ENCODE measurements at places on chromosomes 7 and 10.

DNA sequence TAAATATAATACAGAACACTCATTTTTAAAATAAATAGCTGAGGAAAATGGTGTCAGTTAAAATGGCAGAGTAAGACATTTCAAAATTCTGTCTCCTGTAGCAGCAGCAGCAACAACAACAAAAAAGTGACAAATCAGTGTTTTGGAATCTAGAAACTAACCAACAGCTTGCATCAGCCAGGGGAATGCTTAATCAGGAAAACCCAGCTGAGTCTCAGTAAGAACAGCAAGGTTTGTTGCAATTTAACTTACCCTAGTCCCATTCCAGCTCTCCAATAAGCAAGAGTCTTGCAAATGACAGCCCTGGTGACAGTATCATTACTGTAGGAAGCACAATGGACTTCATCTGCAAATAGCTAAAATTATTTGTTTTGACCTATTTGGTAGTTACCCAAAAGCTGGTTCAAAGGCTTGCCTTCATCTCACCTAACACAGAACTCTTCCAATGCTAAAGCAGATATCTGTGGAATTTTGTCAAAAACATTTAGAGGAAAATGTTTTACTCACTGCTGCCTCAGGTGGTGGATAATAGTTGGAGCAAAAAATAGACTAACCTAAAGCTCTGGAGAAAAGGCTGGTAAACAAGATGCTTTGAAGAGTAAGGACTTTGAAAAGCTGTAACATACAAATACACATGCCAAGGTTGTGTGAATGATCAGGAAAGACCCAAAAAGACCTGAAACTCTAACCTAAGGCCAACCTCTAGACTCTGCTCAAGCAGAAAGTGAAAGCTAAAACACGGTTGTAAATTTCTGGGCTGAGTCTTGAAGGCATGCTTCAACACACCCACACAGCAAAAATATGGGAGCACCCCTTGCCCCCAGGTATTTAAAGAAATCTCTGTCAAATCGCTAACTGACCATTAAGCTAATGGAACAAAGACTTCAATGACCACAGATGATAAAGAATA is 9.9 kb upstream of the ARHGAP22 start:
- H3K27ac ChIP-seq, result no peak overlapping the region
- H3K27me3 ChIP-seq, result peaks cover 38% of the 10 kb centered on the region
- DNase-seq, result no peak

DNA sequence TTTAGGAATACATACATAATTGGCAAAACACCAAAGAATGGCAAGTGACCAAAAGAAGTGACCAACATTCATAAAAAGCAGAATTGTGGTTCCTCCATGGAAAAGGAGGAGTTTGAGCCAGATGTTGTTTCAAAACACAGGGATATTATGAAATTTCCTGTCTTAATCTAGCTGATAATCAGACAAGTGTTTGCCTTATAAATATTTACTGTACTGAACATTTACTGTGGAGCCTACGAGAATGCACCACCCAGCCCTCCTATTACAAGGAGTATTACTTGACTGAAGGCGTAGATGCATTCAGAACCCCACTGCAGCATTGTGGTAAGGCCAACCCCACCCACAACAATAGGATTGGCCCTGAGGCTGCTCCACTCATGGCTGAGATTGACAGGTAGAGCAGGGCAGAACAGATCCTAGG is 118.9 kb downstream of the AKR1D1 start:
- H3K4me3 ChIP-seq, result no peak overlapping the region
- no peaks in the 10 kb centered on the region for H3K4me1 ChIP-seq
- no peaks in the 10 kb centered on the region for H3K36me3 ChIP-seq
- no peak for DNase-seq
- no peak overlapping the region for H3K27ac ChIP-seq
- H3K27me3 ChIP-seq, result peaks cover 9% of the 10 kb centered on the region

DNA sequence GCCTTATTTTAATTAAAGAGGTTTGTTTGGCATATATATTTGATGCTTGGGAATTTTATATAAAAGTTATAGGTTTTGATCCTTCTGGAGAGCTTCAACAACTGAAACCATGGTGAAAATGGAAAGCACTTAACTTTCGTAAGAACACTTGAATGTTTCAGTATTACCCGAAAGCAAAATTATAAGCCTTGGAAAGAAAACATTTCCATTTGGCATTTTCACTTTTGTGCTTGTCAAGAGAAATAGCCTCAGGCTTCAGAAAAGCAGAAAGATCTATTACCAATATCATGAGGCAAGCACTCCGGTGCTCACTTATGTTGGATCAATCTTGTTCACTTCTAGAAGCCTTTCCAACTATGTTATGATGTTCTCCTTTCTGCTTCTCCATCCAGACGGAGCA is 256.0 kb downstream of the TRIL start:
- no peak overlapping the region for H3K27ac ChIP-seq
- no peaks in the 10 kb centered on the region for H3K27me3 ChIP-seq
- H3K4me1 ChIP-seq, result peaks cover 1% of the 10 kb centered on the region
- no peak overlapping the region for H3K4me3 ChIP-seq
- H3K36me3 ChIP-seq, result no peaks in the 10 kb centered on the region

DNA sequence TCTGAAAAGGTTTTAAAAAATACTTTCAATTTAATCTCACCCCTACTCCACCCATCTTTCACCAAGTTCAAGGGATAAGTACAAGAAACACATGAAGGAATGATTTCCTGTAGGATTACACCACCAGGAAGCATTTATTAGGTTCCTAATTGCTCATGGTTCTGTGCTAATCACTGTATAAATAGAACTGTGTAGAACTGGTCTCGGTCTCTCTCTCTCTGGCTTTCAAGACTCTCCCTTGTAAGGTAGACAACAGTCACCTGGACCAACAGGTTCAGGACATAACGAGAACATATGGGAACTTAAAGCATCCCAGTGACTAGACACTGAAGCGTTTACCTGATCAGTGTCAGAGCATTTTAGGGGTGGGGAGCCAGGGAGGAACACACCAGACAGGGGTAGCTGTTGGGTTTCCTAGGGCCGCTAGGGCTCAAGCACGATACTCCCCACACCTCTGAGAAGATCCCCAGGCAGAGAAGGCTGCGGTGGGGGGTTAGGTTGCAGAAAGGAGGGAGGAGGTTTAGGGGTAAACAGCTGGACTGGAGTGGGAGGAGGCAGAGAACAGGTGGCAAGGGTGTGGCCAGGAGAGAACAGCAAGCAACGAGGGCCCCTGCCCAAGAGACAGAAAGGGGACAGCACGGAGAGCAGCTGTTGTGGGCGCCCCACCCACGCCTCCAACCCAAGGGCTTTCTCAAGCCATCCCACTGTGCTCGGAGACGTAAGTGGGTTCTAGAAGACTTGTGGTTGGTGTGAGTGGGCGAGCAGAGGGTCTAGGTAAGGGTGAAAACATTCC is 52.5 kb upstream of the USP6NL start:
- H3K4me3 ChIP-seq, result no peak overlapping the region
- DNase-seq, result no peak
- H3K4me1 ChIP-seq, result peaks cover 11% of the 10 kb centered on the region
- no peaks in the 10 kb centered on the region for H3K27me3 ChIP-seq
- peaks cover 9% of the 10 kb centered on the region for H3K36me3 ChIP-seq

DNA sequence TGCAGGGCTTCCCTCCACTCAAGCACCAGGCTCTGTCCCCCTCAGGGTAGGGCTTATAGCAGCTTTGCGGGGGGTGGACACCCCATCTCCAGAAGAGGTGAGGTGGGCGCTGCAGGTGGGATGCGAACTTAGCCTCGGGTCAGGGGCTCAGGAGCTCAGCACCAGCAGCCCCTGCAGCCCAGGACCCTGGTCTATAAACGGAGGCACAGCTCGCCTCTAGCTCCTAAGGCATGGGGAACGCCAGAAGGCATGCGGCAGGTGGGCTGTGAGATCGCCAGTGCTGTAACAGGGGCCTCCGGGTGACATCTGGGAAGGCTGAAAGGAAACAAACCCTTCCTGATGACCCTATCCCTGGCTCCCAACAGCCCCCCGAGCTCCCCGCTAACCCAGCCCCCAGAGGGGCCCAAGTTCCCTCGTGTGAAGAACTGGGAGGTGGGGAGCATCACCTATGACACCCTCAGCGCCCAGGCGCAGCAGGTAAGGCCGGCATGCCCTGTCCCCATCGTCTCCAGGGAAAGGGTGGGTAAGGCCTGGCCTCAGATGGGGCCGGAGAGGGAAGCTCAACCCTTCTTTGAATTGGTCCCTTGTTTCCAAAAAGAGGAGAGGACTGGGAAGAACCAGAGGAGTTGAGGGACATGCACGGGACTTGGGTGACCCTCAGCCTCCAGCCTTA is 4.2 kb downstream of the NOS3 start:
- H3K27ac ChIP-seq, result no peak overlapping the region
- DNase-seq, result no peak
- H3K27me3 ChIP-seq, result no peaks in the 10 kb centered on the region
- H3K4me3 ChIP-seq, result peak overlapping the region; percentile 34

DNA sequence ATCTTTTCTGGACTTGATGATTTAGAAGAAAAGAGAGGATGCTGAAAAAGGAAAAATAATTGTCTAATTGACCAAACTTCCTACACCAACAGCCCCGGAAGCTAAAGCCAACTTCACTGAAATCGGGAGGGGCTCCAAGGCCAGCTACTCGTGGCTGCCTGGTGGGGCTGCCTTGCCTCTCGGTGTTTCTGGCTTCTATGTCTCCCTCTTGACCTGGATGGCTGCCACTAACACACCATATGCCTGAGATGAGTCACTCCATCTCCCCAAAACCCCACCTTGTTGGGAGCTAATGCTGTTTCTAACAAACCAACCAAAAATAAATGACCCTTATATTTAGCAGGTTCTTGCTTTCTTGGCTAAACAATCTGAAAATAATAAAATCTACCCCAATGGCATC is 87.6 kb upstream of the AFAP1L2 start:
- peak overlapping the region; percentile 61 for H3K4me3 ChIP-seq
- H3K4me1 ChIP-seq, result peaks cover 84% of the 10 kb centered on the region
- H3K27me3 ChIP-seq, result no peaks in the 10 kb centered on the region
- H3K27ac ChIP-seq, result peak overlapping the region; percentile 86
- peaks cover 44% of the 10 kb centered on the region for H3K36me3 ChIP-seq

- no peak overlapping the region for H3K27ac ChIP-seq
- H3K36me3 ChIP-seq, result no peaks in the 10 kb centered on the region
- H3K4me3 ChIP-seq, result no peak overlapping the region
These were observed 95.3 kb upstream of the HDAC9 start for GRCh38 chr7:18400275-18400674.

DNA sequence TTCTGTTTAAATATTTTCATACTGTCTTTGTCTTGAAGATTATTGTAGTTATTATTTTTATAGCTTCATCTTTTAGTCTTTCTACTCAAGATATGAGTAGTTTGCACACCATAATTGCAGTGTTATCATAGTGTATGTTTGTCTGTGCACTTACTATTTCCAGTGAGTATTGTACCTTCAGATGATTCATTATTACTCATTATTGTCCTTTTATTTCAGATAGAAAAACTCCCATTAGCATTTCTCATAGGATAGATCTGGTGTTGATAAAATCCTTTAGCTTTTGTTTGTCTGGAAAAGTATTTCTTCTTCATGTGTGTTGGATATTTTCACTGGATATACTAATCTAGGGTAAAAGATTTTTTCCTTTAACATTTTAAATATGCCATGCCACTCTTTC is 646.2 kb upstream of the GRM3 start:
- no peaks in the 10 kb centered on the region for H3K27me3 ChIP-seq
- no peak overlapping the region for H3K4me3 ChIP-seq
- DNase-seq, result no peak
- no peaks in the 10 kb centered on the region for H3K4me1 ChIP-seq

GRCh38 chr10:116538456-116538855 is 7.3 kb upstream of the PNLIP start:
- no peak overlapping the region for H3K27ac ChIP-seq
- no peak for DNase-seq
- H3K4me1 ChIP-seq, result no peaks in the 10 kb centered on the region
- H3K27me3 ChIP-seq, result peaks cover 9% of the 10 kb centered on the region

DNA sequence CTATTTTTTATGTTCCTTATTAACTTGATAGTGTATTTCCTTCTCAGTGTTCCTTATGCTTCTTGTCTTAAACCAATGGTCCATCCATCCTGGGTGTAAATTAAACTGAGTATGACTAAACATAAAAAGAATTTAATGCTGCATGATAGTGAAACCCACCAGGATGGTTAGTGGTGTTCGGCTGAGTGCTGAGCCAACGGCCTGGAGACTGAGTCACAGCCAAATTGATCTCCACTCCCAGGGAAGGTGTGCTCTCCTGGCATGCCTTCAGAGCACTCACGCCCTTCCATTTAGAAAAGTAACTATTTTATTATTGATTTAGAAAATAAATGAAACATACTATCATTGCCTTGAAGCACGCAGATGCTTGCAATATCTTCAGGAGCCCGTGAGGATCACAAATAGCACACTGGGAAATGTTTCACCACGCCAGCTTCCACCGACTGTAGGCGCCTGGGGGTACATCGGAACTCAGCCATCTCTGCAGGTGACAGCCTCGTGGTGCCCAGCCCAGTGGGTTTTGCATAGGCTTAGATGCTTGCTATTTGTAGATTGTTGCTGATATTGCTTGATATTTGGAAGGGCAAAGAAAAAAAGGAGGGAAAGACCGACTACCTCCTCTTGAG is 40.0 kb upstream of the LOXL4 start:
- H3K36me3 ChIP-seq, result no peaks in the 10 kb centered on the region
- no peak overlapping the region for H3K27ac ChIP-seq
- no peak overlapping the region for H3K4me3 ChIP-seq
- H3K27me3 ChIP-seq, result peaks cover 28% of the 10 kb centered on the region

DNA sequence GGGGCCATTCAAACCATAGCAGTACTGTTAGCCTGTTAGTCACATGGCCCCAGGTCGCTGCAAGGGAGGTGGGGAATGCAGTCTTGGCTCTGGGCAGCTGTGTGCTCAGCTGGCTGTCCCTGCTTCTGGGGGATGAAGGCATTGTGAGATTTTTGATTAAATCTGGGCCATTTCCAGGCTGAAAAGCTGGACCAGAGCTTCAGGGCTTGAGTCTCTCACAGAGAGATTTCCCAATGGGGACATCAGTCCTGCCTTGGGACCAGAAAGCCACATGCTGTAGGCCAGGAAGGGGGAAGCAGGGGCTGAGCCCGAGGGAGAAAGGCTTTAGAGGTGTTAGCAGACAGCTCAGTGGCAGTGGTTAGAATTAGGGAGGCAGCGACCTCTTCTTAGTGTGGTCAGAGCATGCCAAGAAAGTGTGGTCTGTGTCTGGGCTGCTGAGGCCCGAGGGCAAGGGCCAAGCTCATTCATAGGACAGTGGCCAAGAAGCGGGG is 33.6 kb downstream of the PALD1 start:
- no peak overlapping the region for H3K27ac ChIP-seq
- DNase-seq, result no peak
- no peak overlapping the region for H3K4me3 ChIP-seq

GRCh38 chr10:4656576-4657194 is 169.3 kb upstream of the AKR1E2 start:
- H3K36me3 ChIP-seq, result peaks cover 2% of the 10 kb centered on the region
- DNase-seq, result peak; percentile 31
- H3K27me3 ChIP-seq, result peaks cover 22% of the 10 kb centered on the region
- H3K27ac ChIP-seq, result no peak overlapping the region
- peaks cover 20% of the 10 kb centered on the region for H3K4me1 ChIP-seq
- H3K4me3 ChIP-seq, result no peak overlapping the region

GRCh38 chr7:121329191-121330052 is 622 bp downstream of the WNT16 start:
- H3K27me3 ChIP-seq, result peaks cover 70% of the 10 kb centered on the region
- H3K4me1 ChIP-seq, result peaks cover 16% of the 10 kb centered on the region
- no peak overlapping the region for H3K27ac ChIP-seq
- peak overlapping the region; percentile 53 for H3K4me3 ChIP-seq
- peak; percentile 28 for DNase-seq

- no peaks in the 10 kb centered on the region for H3K4me1 ChIP-seq
- no peaks in the 10 kb centered on the region for H3K27me3 ChIP-seq
- DNase-seq, result no peak
- H3K4me3 ChIP-seq, result no peak overlapping the region
These were observed 1032.2 kb upstream of the LRRTM3 start for GRCh38 chr10:65893676-65894075.
